ENCODE measurements at places on chromosomes 4 and X.

DNA sequence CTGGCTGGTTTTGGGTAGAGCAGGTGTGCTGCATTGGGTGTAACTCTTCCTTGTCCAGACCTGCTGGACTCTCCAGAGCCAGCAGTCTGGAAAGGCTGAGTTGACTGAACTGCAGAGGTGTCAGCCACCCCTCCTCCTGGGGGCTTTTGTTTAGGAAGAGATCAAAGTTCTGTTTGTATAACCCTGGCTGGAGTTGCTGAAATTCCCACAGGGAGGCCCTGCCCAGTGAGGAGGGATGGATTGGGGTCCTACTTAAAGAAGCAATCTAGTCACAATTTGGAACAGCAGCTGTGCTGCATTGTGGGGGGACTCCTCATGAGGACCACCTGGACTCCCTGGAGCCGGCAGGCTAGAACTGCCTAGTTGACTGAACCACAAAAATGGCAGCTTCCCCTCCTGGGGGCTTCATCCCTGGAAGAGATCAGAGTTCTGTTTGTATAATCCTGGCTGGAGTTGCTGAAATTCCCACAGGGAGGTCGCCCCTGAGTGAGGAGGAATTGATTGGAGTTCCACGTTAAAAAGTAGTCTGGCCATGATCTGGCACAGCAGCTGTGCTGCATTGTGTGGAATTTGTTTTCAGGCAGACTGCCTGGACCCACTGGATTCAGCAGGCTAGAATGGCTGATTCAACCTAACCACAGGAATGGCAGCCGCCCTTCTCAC, 264.9 kb upstream of the ZC4H2 start:
- DNase-seq: no peak

GRCh38 chrX:40104985-40105834, 7.5 kb upstream of the BCOR start:
- DNase-seq: no peak

- DNase-seq: no peak
Measured at GRCh38 chr4:81635739-81636138, 164.0 kb upstream of the RASGEF1B start.

DNA sequence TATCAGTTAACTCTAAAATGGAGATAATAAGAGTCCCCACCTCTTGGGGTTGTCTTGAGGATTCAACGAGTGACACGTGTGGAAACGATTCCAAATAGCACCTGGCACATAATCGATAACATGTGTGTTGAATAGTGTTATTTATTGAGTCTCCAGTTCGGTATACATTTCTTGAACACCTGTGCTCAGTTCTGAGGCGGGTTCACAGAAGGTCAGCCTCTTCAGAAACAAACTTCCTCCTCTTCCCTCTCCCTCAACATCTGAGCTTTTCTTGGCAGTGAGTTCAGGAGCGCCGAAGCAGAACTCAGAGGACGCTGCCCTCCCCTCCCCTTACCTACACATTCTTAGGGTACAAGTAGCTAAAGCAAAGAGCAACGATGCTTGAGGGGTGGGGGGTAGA, 934 bp downstream of the PDHA1 start:
- no peak for DNase-seq

- DNase-seq: no peak
Measured at GRCh38 chrX:109684136-109684535, 48.9 kb downstream of the ACSL4 start.

All from stimulated activated CD4-positive, alpha-beta T cell treated with anti-CD3 and anti-CD28 coated beads, Interleukin-15, amount 100 ng/mL, for 48 hours (primary cell).